Stimulated activated CD4-positive, alpha-beta T cell treated with anti-CD3 and anti-CD28 coated beads, TNF-alpha, amount 100 ng/mL, for 48 hours (primary cell): ENCODE measurements at places on chromosomes 7 and 10.

DNA sequence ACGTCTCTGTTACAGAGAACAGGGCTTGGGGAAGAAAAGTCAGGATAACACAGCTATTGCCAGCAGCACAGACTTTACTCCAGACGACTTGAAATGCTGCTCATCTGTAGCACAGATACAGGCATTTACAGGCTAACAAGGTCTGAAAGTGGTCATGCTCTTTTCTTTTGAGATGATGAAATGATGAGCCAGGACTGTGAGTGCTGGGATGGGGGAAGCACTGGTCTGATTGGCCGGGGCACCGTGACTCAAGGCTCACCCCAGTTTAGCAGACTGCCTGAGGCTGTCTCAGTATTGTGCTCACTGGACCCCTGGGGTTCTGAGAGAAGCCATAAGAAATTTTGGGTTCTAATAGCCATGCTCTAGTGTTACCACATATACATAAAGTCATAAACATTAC, 12.4 kb downstream of the SMKR1 start:
- DNase-seq: no peak

DNA sequence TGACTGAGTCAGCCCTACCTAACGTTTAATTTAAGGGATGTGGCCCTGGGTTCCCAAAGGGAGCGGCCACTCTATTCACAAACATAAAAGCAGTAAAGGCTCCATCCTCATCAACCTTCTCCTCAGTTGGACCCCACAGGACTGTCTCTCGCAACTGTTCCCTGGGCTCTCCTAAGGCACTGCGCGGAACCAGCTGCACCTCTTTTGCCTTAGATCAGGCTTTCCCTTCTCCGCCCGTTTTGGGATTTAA, 689 bp upstream of the GTPBP4 start:
- no peak for DNase-seq

DNA sequence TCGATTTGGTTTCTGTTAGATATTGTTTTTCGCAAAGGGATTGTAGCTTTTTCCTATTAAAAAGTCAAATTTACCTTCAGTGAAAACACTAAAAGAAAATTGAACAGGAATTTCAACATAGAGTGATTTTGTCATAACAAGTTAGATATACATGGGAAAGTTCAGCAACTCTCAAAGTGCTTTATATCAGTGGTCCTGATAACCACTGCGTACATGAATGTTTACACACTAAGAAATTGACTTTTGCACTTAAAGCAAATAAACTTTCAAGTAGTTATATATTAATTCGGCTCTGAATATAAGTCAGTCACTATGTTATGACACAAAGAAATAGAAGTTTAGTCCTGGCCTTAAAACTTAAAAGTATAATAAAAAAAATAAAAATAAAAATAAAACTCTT, 101.3 kb upstream of the DKK1 start:
- no peak for DNase-seq

GRCh38 chr10:44859546-44860285, 51.4 kb upstream of the TMEM72 start:
- no peak for DNase-seq

DNA sequence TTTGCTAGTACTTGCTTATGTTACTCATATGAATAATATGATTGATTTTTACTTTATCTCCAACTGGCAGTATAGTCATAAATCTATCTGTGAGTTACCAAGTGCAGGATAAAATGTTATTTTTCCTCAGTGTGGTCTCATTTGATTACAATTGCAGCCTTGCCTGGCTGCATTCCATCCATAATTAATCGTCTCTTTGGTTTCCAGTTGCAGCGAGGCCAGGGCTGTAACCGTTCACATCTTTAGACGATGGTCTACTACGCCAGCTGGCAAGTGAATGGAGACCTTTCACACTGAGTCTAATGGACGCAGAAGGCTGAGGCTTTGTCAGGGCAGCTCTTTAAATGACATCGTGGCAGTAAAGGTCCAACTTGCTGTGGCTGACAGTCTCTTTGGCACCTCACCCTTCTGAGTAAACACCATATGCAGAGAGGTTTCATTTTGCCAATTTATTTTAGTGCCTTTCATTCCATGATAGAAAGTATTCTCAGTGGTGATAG, 84.0 kb downstream of the ARL4A start:
- no peak for DNase-seq

GRCh38 chr10:89773081-89773480, 71.7 kb downstream of the KIF20B start:
- DNase-seq: no peak

DNA sequence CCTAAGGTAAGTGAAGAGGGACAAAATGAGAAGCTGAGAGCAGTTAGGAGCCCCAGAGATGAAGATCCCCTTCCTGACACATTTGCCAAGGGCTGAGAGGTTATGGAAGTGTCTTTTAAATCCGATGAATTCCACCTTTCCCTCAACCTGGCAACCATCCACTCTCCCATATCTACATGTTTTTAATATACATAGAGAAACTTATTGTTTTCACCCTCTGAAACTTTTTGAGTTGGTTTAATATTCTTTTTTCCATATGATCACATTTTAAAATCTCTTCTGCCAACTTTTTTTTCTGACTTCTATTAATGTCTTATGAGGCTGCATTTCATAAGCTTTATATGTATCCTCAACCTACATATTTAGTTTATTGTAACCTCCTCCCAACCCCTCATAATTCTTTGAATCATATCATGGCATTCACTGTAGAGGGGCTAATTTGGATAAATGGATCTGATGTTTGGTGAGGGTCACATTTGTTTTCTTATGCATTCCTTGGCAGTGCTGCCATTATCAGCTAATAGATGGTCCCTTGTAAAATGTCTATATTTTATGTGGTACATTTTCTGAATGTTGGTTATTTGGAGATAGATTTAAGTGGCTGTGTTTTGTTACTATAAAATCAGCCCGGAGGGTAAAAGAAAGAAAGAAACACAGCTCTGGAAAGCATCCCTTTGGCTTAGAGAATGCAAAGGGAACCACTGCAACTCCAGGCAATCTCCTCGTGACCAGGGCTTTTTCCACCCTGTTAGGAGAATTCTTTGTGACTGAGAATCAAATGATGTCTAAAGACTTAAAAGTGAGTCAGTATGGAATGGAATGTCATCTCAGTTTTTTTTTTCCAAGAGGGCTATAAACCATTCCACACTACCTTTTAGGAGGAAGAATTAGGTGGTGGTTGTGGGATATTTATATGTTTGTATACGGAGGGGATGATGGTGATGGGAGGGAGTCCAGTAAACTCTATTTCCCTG, 334.4 kb downstream of the SUGCT start:
- no peak for DNase-seq

- DNase-seq: no peak
These were observed 90.0 kb downstream of the MYOF start for GRCh38 chr10:93392121-93392520.

GRCh38 chr7:41656366-41656765, 46.5 kb downstream of the INHBA start:
- DNase-seq: no peak

GRCh38 chr7:2521952-2522591, 2.5 kb downstream of the LFNG start:
- DNase-seq: peak; percentile 68

GRCh38 chr10:88968391-88968790, 15.8 kb upstream of the ACTA2 start:
- DNase-seq: no peak

DNA sequence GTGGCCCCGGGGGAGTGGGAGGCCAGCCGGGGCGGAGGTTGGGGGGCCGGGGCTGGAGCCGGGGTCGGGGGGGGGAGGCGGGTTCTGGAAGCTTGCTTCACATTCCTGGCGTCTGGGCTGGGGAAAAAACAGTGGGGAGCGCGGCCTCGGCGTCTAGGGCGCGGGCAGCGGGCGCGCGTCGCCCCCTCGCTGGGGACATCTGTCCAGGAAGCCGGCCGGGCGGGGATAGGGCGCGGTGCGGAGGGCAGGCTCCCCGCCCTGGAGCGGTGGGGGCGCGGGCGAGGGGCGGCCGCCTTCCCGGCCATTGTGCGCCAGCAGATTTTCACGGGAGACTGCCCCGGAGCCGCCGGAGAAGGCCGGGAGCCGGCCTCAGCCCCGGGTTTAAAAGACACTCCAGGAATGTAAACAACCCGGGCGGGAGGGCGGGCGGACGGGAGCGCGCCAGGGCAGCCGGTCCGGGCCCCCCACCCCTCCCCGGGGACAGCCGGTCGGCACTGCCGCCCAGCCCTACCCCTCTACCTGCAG, 1.4 kb downstream of the ZMIZ1 start:
- DNase-seq: no peak

DNA sequence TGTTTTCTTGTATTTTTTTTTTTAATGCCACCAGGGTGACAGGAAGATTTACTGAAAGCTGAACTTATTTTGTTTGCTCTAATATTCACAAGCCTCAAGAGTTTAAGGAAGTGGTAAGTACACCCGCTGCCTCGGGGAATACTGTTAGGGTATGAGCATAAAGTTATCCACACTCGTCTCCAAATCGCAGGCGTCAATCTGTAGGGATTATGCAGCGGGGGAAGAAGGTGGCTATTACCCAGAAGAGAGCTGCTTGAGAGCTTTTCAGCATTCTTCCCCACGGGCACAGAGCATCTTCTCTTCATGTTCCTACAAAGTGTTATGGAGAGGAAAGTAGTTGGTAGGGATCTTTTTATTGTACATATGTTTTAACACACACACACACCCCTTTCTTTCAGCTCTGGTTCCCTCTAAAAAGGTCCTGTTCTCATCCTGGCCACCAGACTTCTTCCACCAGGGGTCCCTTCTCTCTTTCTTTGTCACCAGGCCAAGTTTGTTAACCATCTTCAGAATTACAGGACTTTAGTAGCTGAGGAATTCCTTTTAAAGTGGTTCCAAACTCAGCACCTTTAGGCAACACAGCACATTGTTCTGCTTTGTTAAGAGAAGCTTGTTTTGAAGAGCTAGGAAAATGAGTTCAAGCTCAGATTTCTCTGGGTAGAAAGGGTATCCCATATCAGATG, 411.6 kb upstream of the GALNT17 start:
- DNase-seq: no peak

- no peak for DNase-seq
These were observed 6.6 kb upstream of the SGCE start for GRCh38 chr7:94662548-94662947.

DNA sequence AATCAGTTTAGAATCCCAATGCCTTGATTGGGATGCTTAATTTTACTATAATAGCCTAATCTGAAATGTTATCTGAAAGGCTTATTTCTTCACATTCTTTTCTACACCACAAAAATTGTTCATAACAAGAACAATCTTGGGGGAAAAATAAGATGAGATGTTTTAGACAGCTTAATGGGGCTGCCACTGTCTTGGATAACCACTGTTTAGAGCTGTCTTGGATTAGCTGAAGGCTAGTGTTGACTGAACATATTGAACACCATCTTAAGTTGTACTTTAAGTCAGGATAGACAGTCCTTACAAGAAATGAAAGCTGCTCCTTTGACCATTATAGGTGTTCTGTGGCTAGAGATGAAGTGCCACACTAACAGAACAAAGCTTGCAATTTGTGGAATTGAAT, 501.3 kb downstream of the GFRA1 start:
- no peak for DNase-seq

DNA sequence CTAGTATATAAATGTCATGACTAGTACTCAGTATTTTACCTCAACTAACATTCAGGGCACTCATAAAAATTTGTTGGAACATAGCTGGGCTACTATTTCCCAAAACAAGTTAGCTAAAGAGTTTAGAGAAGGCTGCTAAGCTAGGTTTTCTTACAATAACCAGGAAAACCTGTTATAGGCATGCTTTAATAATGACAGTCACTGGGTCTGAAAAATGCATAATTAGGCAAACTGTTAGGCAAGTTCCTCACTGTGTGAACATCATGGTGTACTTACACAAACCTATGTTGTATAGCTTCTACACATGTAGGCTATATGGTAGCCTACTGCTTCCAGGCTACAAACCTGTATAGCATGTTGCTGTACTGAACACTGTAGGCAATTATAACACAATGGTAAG, 79.0 kb downstream of the DNAJC1 start:
- DNase-seq: no peak

- no peak for DNase-seq
These were observed 615.1 kb downstream of the SDK1 start for GRCh38 chr7:3916146-3916545.

DNA sequence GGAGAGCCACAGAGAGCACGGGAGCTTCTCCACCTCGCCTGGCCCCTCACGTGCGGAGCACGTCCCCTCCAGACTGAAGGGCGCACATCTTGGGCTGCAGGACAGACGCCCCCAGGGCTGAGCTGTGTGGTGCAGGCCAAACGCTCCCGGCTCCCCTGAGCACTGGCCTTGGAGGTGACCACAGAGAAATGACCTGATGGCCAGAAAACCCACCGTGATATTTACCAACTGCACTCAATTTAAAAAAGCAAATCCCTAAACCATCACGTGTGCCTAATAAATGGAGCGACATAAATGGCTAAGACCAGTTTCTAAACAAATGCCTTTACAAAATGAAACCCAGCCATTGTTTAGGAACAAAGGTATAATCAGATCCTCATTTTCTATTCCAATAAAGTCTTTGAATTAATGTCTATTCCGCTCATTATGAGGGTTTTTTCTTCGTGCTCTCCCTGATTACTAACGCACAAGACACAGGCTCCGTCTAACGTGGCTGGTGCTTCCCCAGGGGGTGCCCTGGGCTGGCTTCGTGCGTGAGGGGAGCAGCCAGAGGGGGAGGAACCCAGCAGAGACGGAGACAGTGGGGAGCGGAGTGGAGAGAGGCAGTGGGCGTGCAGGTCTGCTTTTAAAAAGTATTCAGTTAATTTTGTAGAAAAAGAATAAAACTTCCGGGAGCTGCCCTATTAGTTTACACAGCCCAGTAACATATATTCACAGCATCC, 190.3 kb downstream of the DNAJB6 start:
- DNase-seq: no peak

DNA sequence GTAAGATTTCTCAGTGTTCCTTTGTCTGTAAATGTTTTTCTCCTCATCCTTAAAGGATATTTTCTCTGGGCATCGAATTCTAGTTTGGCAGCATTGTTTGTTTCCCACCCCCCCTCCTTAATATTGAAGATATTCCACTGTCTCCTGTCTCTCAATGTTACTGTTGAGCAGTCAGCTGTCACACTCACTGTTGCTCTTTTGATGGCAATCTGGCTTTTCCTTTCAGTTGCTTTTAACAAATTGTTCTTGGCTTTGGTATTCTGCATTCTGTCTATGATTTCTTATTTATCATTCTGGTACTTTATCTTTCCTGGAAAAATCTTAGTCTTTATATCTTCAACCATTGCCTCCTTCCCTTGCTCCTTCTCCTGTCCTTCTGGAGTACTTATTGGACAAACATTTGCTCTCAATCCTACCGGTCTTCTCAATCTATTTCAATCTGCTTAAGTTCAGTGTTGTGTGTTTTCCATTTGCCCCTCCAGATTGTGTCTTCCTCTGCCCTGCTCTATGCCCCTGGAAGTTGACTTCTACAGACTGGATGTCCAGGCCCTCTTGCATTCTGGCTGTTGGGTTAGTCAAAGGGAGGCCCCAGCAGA, 9.3 kb upstream of the GTPBP4 start:
- DNase-seq: no peak

GRCh38 chr10:43362191-43362839, 9.1 kb upstream of the FXYD4 start:
- DNase-seq: peak; percentile 98

- DNase-seq: no peak
These were observed 58.6 kb downstream of the PLXDC2 start for GRCh38 chr10:19874791-19875190.

GRCh38 chr10:59499460-59499859, 137.1 kb upstream of the FAM13C start:
- no peak for DNase-seq
